CD4-positive, CD25-positive, alpha-beta regulatory T cell (primary cell): ENCODE measurements at places on chromosomes 5 and 9.

DNA sequence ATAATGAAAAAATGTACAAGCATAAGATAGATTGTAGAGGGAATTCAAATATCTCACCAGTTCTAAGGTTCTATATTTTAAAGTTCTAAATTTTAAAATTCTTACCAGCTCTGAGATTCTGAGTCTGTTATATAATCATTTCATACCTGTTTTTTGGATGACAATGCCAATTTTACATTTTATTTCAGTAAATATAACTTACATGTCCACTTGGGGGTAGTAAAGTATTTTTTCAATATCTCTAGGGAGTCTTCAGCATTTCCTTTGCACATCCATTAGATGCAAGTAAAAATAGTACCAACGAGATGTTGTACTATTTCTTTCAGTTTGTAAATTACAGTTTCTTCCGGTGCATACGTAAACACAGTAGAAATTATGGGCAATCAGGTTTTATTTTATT lies 25.7 kb downstream of the NMUR2 start:
- DNase-seq = no peak

- no peak for DNase-seq
Measured at GRCh38 chr9:110502842-110503241, 76.7 kb downstream of the SVEP1 start.

- DNase-seq = no peak
Measured at GRCh38 chr9:133995012-133995896, 3.1 kb upstream of the VAV2 start.

GRCh38 chr9:5646116-5646515 lies 17.2 kb downstream of the RIC1 start:
- no peak for DNase-seq

DNA sequence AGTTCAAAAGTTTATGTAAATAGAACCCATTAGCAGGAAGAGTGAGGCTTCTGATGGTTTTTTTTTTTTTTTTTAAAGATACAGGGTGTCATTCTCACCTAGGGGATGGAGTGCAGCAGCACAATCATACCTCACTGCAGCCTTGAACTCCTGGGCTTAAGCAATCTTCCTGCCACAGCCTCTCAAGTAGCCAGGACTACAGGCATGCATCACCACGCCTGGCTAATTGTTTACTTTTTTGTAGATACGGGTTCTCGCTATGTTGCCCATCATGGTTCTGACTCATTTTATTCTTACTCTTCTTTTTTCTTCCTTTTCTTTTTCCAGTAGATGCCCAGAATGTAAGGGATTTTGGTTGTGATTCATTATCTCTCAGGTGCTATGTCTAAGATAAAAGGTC lies 201.1 kb downstream of the NNT start:
- no peak for DNase-seq

- no peak for DNase-seq
Measured at GRCh38 chr5:113091622-113092021, 115.0 kb downstream of the DCP2 start.

DNA sequence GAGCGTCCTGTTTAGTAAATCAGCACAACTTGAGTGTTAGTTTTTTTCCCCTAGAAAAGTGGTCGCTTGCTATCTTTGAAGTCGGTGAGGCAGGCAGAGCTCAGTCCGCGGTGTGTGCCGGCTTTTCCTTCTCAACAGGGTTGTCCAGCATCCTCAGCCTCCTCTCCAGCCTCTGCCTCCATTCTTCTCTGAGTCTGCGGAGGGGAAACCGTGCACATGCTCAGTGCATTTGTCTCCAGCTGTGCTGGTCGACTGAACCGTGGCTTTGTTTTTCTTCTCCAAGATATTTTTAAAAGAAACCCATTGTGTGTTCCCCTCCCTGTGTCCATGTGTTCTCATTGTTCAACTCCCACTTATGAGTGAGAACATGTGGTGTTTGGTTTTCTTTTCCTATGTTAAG lies 25.3 kb downstream of the FAM240B start:
- no peak for DNase-seq

DNA sequence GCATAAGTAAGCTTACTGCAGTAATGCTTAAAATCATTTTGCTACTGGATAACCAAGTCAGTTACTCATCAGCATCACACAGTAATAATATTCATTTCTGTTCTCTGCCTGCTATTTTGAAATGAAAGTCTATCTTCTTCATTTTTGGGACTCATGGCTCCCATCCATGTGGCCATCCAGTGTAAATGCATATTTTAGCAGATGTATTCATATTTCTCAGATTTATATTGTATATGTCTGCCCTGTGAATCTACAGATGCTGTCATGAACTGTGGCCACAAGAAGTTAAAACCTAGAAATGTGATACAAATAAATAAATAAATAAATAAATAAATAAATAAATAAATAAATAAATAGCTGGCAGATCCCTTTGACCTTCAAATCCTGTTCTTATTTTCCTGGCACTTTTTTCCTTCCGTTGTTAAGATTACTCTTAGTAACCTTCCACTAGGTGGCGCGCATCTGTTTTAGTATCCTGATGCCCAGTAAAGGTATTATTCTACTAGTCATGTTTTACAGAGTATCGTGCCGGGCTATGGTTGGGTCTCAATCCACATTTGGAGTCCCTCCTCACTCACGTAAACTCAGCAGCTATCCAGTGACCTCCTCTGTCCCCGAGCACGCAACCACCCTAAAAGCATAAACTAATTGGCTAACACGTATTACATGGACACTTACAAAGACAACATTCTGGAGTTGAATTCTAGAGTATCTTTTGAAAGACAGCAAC lies 79.2 kb upstream of the IL7R start:
- DNase-seq = peak; percentile 79

DNA sequence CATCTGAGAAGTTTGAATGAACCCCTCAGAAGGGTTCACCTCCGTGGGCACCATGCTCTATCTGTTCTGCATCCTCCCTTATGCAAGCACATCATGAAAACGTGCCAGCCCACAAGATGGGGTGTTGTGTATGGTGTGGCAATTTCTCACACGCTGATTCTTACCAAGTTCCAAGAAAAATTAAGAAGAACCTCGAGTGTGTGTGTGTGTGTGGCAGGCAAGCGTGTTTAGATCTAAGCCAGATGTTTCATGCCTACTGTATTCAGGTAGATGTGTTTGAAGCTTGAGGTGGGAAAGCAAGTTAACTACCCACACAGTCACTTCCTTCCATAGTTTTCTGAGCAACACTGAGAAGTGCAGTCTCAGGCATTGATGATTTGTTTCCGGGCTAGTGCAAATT lies 77.7 kb upstream of the GNA14 start:
- DNase-seq = no peak

GRCh38 chr9:33106827-33107621 lies 30.6 kb upstream of the SMU1 start:
- no peak for DNase-seq

- no peak for DNase-seq
Measured at GRCh38 chr9:93345643-93346230, 105.7 kb upstream of the FAM120A start.

- no peak for DNase-seq
Measured at GRCh38 chr9:137194388-137194787, 5.9 kb downstream of the SSNA1 start.

- DNase-seq = no peak
Measured at GRCh38 chr9:88310310-88310980, 77.8 kb upstream of the SPIN1 start.

- DNase-seq = no peak
Measured at GRCh38 chr9:68793605-68794343, 88.7 kb downstream of the PIP5K1B start.

GRCh38 chr5:38613992-38614836 lies 57.8 kb upstream of the LIFR start:
- no peak for DNase-seq

GRCh38 chr5:136192526-136193321 lies at the start of gene SMIM32:
SMIM32 (minus strand) TSS chr5:136193162; CDS start chr5:136192524, 638 bp downstream.
- no peak for DNase-seq

DNA sequence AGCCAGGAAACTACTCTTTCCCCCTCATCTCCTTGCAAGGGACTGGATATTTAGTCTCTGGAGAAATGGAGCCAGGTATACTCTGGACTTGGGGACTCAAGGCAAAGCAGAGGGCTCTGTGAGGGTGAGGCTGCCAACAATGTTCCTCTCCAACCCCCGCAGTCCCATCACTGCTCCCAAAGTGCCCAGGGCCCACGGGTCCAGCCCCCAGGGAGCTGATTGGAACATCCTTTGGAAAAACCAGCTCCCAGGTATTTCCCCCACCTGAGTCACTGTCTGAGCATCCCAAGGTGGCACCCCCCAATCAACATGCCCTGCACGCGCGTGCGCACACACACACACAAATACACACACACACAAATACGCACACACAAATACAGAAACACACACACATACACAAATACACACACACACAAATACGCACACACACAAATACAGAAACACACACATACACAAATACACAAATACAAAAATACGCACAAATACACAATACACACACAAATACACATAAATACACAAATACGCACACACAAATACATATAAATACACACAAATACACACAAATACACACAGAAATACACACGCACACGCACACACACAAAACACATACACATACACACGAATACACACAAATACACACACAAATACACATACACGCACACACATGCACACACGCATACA lies 137.4 kb downstream of the DAB2IP start:
- DNase-seq = no peak

GRCh38 chr5:32110111-32110696 lies 63.9 kb downstream of the GOLPH3 start:
- DNase-seq = no peak

GRCh38 chr5:8919096-8919495 lies 626.8 kb downstream of the SEMA5A start:
- DNase-seq = no peak

DNA sequence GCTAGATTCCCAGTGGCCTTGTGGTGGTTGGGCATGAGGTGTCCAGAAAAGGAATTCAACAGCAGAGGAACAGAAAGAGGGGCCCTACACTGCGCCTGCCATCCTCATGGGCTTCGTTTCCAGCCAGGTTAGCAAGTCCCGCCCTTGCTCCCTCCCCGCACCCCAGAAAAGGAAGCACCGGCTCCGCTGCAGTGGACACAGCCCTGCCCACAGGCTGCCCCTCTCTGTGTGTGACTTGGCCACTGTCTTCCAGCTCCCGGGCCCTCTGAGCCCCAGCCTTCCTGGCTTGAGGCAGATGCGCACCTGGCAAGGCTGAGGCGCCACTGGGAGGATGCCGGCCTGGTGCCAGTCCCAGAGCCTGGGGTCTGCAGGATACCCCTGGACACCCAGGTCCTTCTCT lies 305.0 kb upstream of the IRX4 start:
- DNase-seq = no peak

- DNase-seq = no peak
Measured at GRCh38 chr5:9373571-9373970, 172.3 kb downstream of the SEMA5A start.

DNA sequence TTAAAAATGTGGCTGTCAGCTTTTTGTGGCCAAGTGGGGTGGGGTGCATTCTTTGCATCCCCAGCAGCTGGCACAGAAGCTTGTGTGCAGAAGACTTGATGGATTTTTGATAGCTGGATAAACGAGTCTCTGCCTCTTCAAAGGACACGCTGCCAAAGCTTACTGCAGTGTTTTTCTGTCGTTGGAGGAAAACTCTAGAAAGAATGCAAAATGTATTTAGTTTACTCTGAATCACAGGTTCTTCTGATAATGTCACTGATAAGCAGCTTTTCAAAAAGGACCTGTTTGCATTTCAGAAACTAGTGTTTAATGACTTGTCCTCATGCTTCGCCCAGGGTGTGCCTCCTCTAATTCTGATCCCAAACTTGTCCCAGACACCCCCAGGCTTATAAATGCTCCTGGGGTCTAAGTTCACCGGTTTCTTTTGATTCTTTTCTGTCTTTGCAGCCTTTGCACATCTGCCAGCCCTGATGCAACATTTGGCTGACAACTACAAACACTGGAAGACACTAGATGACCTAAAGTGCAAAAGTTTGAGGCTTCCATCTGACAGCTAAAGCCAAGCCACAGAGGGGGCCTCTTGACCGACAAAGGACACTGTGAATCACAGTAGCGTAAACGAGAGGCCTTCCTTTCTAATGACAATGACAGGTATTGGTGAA lies 66.0 kb downstream of the WDR41 start:
- no peak for DNase-seq

GRCh38 chr9:19009391-19009965 lies 23.5 kb downstream of the SAXO1 start:
- no peak for DNase-seq

DNA sequence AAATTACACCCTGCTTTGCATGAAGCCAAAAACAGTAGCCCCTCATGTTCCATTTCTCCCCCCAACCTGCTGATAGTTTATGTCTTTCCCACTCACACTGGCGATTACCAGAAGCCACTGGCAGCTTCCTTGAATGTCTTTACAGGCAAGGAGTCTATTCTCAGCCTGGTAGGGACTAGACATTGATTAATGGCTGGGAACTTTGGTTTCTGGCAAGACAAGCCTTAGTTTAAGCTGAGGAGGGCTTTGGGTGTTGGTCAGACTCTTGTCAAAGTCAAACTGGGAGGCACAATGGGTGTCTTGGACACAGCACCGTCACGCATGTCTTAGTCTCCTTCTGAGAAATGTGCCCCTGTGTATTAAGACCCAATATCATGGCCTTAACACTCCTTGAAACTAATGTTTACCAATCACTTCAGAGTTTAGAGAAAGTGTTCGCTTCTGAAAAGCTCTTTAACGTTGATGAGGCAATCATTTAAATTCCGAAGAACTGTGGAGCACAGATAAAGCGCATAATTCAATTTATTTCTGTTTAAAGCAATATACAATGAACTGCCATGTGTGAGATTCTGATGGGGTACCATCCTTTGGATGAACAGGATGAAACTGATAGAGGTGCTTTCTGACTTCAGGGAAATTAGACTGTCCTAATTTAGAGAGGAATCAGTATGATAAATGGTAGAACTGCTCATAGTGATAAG lies 53.9 kb upstream of the CPEB4 start:
- DNase-seq = no peak

DNA sequence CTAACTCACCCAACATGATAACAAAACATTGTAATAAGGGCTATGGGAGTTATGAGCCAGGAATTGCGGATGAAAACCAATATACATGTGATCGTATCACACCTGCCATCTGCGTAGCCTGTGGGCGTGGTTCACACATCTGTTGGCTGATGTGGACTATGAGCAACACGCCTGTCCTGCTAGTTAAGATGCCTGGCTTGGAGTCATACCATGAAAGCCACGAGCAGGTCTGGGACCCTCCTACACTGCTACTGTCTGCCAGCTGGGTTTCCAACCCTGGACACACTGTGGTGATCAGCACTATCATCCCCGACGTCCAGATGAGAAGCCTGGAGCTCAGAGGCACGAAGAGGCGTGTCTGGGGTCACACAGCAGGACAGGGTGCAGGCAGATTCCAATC lies 40.2 kb downstream of the STK10 start:
- DNase-seq = no peak

- DNase-seq = no peak
Measured at GRCh38 chr5:73299665-73300336, 126.8 kb downstream of the TMEM174 start.

GRCh38 chr9:124001458-124001799 lies 10.1 kb upstream of the LHX2 start:
- DNase-seq = no peak

- no peak for DNase-seq
Measured at GRCh38 chr5:102975045-102975444, 144.9 kb downstream of the GIN1 start.

GRCh38 chr5:35804201-35804653 lies 52.5 kb upstream of the IL7R start:
- no peak for DNase-seq

- no peak for DNase-seq
Measured at GRCh38 chr9:136609160-136609475, 53.6 kb upstream of the EGFL7 start.
